NCI-H774 (cell line): ENCODE measurements at places on chromosomes 16 and 17.

DNA sequence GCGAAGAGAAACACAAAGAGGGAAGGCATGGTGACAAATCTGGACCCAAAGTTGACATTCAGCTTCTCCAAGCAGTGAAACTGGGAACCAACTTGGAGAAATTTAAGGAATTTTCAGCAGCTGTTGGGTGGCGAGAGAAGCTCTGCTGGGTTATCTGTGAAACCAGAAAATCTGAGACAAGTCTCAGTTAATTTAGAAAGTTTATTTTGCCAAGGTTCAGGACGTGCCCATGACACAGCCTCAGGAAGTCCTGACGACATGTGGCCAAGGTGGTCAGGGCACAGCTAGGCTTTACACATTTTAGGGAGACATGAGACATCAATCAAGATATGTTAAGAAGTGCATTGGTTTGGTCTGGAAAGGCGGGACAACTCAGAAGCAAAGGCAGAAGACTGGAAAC lies 11.2 kb upstream of the CD300LF start:
- no peak for DNase-seq

- no peak for DNase-seq
These were observed 12.5 kb downstream of the KCNJ2 start for GRCh38 chr17:70181866-70182265.

DNA sequence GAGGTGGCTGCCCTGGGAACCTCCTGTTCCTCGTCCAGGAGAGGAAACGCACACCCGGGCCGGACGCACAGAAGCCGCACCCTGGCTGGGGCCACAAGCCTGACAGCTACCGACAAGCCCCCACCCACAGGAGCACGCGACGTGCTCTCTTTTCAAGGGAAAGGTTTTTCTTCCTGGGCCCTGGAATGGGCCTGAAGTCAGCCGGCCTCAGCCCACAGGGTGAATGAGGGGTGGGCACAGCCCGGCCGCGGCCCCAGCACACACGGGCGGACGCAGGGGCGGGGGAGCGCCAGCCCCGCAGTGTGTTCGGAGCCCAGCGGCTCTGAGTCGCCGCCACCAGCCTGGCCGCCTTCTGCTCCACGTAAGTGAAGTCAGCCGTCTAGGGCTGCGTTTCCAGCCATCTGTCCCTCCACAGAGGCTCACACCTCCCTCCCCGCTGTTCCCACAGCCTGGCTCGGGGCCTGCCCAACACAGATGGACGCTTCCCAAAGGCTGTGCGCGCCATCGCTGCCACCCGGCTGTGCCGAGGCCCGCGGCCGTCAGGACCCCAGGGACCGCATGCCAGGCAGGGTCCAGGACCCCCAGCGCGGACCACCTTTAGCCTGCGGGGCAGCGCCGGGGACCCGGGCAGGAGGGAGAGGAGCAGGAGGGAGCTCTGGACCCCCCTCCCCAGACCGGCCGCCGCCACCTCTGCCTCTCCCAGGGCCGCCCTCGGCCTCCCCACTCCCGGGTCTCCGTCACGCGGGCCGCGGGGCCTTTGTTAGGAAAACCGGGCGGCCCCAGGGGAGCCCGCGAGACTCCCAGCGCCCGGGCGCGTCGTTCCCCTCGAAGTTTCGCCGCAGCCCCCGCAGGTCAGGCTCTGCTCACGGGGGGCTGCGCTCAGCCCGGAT lies 36.8 kb downstream of the CBFA2T3 start:
- DNase-seq = no peak

- no peak for DNase-seq
These were observed 23.3 kb upstream of the ERCC4 start for GRCh38 chr16:13896543-13897182.

GRCh38 chr16:24088767-24089166 lies 167.4 kb upstream of the CACNG3 start:
- no peak for DNase-seq

- no peak for DNase-seq
These were observed 14.6 kb downstream of the KIAA0513 start for GRCh38 chr16:85042167-85042526.

GRCh38 chr17:19958023-19958422 lies 19.6 kb downstream of the AKAP10 start:
- DNase-seq = no peak

DNA sequence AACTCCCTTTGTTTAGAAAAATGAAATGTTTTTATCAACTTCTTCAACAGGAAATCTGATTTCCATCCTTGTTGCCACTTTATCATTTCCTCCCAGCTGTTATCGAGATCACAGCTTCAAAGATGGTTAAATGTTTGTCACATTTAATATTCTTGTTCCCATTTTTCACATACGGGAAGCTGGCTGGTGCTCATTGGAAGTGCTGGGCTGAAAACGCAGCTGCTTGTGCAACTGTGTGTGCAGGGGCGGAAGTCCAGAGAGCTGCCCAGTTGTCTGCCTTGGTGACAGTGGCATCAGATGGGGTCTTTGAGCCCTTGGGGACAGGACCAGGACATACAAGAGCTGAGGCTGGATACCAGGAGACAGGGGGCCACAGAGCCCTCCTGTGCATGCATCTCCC lies 549.2 kb upstream of the CDH11 start:
- DNase-seq = no peak

- no peak for DNase-seq
These were observed 130.3 kb downstream of the IRF8 start for GRCh38 chr16:86029131-86029741.

DNA sequence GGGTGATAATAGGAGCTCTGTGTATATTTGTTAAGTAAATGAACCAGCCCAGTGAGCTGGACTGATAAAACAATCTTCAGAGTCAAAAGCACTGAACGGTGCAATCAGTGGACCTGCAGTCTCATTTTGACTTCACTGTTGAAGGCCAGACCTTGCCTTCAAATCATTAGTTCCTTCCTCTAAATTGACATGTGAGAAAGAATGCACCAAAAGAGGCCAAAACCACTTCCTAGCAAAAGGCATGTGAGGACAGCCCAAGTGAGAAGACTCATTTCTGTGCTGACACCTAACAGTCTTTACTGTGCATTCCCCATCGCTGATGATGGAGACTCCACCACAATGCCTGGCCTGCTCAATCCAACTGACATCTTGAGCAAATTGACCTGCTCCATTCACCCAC lies 10.6 kb downstream of the GTF3C1 start:
- DNase-seq = no peak

- DNase-seq = no peak
These were observed 1470.1 kb upstream of the GOT2 start for GRCh38 chr16:60204181-60204580.

- DNase-seq = peak; percentile 38
These were observed 5.7 kb downstream of the TRIM47 start for GRCh38 chr17:75872434-75873351.

DNA sequence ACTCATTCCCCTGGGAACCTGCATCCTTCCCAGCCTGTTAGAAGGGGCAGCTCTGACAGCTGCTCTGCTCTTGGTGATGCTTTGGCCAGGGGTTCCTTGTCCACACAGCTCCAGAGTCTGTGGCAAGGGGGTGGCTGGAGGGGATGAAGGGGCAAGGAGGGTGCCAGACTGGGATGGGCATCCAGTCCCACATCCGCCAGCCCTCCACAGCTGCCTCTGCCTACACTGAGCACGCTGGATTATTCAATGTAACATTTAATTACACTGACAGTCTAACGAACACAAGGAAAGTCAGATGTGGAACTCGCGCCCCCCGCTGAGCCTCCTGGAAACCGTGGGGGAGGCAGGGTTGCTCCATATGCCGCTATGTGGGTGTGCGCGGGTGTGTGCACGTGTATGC lies 101.1 kb downstream of the C16orf78 start:
- DNase-seq = no peak

DNA sequence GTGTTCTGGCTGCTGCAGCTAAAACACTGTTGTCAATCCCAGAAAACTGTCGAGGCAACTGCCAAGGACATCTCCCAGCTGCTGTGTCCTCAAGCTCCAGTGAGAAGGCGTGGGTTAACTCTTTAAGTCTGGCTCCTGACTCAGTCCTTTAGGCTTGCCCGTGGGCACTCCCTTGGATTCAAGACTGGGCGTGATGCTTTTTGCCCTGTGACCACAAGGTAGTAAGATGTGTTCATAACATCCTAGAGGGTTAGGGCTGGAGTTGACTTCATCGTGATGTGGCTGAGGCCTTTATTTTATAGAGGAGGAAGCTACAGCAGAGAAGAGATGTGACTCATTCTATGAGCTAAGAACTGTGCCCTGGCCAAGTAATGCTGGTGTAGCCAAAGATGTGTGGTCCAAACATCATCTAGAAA lies 50.9 kb upstream of the TEKT3 start:
- DNase-seq = no peak

GRCh38 chr17:52653014-52653413 lies 494.5 kb upstream of the CA10 start:
- DNase-seq = no peak

DNA sequence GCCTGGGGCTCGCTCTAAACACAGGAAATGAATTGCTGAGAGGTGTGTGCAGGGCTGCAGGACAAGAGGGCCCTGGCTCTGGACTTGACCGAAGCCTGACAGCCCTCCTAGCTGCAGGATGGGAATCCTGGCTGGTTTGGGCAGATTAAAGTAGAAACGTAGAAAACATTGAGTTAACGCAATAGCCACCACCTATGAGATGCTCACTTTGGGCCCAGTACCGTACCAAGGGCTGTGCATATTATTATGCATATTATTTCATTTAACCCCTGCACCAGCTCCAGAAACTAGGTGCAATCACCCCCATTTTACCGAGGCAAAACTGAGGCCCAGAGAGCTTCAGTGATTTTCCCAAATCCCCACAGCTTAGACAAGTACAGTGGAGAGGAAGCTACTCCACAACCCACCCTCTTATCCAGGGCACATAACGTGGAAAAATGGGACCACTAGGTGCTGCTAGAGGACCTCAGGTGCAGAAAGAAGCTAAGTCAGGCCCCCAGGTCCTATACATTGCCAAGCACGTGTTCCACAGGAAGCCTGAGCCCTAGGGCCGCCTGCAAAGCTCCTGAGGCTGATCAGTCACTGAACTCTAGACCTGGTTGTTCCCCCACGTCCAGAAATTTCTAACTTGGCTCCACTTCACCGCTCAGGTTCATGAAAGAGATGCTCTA lies 79.2 kb downstream of the MYH11 start:
- no peak for DNase-seq

- no peak for DNase-seq
These were observed 40.6 kb upstream of the XYLT1 start for GRCh38 chr16:17511340-17511739.

DNA sequence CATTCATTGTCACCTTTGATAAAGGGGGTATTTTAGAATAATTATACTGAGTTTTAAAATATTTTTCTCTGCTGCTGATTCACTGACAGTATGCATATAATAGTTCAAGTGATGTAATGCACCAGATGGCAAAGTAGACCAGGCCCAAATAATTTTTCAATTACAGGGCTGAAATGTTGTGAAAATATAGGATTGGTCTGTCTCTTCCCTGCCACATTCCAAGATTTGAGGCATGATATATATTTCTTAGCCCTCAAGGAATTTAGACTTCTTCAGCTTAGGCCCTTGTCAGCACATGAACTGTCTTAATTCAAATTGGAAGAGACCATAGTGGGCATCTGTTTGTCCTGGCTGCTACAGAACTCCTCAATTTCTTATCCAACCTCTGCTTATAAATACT lies 39.2 kb upstream of the SLC12A3 start:
- no peak for DNase-seq

DNA sequence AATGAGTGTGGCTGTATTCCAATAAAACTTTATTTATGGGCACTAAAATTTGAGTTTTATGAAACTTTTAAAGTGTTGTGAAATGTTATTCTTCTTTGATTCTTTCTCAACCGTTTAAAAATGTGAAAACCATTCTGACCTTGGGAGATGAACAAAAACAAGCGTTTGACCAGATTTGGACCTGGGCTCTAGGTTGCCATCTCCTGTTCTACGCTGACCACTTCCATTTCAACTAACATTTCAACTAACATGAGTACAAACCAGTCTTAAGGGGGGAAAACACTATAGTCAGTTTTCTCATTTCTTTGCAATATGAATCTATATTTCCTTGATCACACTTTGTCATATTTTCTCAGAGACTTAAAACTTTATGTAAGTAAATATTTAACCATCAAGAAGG lies 118.4 kb upstream of the IRX5 start:
- no peak for DNase-seq

DNA sequence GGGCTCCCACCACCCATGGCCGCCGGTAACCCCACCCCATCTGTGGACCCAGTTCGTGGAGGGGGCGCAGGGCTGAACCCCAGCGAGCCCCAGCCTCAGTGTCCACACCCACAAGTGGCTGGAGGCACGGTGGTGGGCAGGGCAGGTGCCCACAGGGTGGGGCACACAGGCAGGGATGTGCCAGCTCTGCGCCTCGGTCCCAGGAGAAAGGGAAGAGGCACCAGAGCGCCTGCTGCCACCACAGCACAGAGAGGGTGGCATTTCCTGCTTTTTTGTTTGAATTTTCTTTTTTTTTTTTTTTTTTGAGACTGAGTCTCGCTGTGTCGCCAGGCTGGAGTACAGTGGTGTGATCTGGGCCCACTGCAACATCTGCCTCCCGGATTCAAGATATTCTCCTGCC lies 19.0 kb downstream of the ZFPM1 start:
- DNase-seq = no peak

DNA sequence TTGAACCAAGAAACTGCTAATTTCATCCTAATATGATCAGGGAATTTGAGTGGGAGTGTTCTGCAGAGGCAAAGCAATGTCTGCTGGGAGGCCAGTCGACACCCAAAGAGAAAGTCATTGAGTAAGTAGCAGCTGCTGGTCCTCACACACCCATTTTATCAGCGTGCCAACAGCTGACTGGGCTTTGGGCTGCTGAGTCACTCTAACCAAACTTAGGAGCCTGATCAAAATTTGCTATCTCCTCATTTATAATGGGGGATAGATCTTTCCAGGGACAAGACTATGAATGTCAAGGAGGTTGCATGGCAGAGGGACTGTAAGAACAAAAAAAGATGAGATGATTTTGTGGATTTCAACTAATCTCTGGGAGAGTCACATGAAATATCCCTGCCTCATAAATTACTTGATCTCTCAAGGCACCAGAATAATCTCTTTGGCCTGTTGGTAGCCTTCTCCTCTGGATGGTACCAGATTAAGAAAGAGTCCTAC lies 32.9 kb downstream of the CPSF4L start:
- peak; percentile 69 for DNase-seq

DNA sequence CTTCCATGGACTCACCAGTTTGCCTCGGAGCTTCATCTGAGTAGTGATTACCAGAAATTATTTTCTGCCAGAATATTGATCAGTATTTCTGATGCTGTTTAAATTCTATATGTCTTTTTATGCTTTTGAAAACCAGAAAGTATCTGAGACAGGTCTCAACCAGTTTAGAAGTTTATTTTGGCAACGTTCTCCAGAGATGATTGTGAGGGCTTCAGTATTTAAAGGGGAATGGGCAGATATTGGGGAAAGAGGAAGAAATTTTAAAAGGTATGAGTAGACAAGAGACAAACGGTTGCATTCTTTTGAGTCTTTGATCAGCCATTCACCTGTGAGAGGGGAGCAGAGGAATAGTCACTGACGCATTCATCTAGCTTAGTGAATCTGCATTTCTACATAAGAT lies 44.4 kb upstream of the ABCC11 start:
- no peak for DNase-seq

- DNase-seq = no peak
These were observed 1.0 kb downstream of the RNF166 start for GRCh38 chr16:88705076-88705684.
